CD4-positive, CD25-positive, alpha-beta regulatory T cell (primary cell): ENCODE measurements at places on chromosomes 2 and 18. TPM values are rescaled to one million over a fixed set of nuclear protein-coding genes. Genes with fewer than 3 reads are reported as not detected.

LAMA1 gene
- total RNA-seq: not detected

GALM gene
- total RNA-seq: 46.8 TPM

ITGAV gene
- total RNA-seq: 8.1 TPM

SERPINE2 gene
- total RNA-seq: 1.5 TPM

COLEC11 gene
- not detected for total RNA-seq

TSPYL6 gene
- total RNA-seq: not detected

KCNIP3 gene
- total RNA-seq: not detected

CD8B gene
- 0.62 TPM for total RNA-seq

TTR gene
- not detected for total RNA-seq

KIAA2012 gene
- not detected for total RNA-seq

PSMA8 gene
- total RNA-seq: 0.30 TPM

MYO7B gene
- not detected for total RNA-seq

RFTN2 gene
- total RNA-seq: not detected

DSEL gene
- 0.17 TPM for total RNA-seq

UGT1A5 gene
- total RNA-seq: not detected

SPEG gene
- 4.1 TPM for total RNA-seq

FBXO41 gene
- total RNA-seq: 17.4 TPM

DSC1 gene
- not detected for total RNA-seq

APCDD1 gene
- total RNA-seq: not detected

CCDC88A gene
- 19.1 TPM for total RNA-seq

TGFA gene
- total RNA-seq: 0.42 TPM

CNTNAP5 gene
- not detected for total RNA-seq

RGPD4 gene
- total RNA-seq: not detected

SULT1C3 gene
- not detected for total RNA-seq

ALPG gene
- total RNA-seq: not detected

NUP35 gene
- 11.9 TPM for total RNA-seq

GAREM2 gene
- total RNA-seq: 4.0 TPM

FBLN7 gene
- total RNA-seq: 19.3 TPM

MATN3 gene
- not detected for total RNA-seq

SERPINB11 gene
- total RNA-seq: not detected

LYPD6B gene
- not detected for total RNA-seq

PDCD1 gene
- 12.3 TPM for total RNA-seq

SNED1 gene
- total RNA-seq: 170 TPM

SULT6B1 gene
- total RNA-seq: not detected

REEP1 gene
- total RNA-seq: not detected

SCG2 gene
- not detected for total RNA-seq

SPP2 gene
- total RNA-seq: not detected

CPLX4 gene
- not detected for total RNA-seq

LHCGR gene
- total RNA-seq: not detected

LRRC30 gene
- total RNA-seq: not detected

R3HDM1 gene
- 43.9 TPM for total RNA-seq

ANKRD53 gene
- total RNA-seq: 0.94 TPM
